Left ventricle myocardium superior (tissue), 1 donor: ENCODE measurements at places on chromosomes 2 and 18.

DNA sequence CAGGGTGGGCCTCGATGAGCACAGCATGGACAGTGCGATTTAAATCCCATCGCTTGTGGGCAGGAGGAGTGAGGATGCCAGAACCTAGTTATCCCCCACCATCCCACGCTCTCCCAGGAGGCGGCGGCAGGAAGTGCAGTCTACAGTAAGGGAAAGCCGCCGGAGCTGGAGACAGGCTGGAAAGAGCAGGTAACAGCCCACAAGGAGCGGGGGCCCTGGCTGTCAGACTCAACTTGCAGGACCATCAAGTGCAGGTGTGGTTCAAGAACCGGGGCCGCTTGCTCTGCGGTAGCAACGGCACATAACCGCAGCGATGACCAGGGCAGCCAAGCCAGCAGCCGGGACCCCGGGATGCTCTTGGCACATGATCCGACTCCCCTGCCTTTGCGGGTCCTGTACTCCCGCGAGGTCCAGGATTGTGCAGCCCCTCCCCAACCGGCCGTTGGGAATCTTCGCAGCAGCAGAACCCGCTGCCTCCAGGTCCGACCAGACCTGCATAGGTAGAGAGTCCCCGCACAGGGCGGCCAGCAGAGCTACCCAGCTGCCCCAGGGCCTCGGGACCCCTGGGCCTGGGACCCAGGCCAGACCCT lies 82.1 kb downstream of the BIN1 start:
- no peak for DNase-seq

- peak; percentile 50 for DNase-seq
Measured at GRCh38 chr2:37670378-37671008, 949 bp downstream of the CDC42EP3 start.

DNA sequence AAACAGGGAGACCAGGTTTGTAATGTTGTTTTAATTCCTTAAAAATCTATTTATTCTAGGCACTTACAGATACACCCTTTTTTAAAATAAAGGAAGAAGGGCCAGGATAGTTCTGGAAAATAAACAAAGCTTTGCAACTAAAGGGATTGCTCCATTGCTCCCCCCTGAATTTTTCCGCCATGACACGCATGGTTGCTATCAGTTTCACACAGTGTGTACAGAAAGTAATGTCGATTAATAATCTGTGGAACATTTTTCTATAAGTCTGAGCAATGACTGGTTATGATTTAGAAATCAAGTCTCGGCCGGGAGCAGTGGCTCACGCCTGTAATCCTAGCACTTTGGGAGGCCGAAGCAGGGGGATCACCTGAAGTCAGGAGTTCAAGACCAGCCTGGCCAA lies 90.8 kb downstream of the GAREM1 start:
- no peak for DNase-seq

DNA sequence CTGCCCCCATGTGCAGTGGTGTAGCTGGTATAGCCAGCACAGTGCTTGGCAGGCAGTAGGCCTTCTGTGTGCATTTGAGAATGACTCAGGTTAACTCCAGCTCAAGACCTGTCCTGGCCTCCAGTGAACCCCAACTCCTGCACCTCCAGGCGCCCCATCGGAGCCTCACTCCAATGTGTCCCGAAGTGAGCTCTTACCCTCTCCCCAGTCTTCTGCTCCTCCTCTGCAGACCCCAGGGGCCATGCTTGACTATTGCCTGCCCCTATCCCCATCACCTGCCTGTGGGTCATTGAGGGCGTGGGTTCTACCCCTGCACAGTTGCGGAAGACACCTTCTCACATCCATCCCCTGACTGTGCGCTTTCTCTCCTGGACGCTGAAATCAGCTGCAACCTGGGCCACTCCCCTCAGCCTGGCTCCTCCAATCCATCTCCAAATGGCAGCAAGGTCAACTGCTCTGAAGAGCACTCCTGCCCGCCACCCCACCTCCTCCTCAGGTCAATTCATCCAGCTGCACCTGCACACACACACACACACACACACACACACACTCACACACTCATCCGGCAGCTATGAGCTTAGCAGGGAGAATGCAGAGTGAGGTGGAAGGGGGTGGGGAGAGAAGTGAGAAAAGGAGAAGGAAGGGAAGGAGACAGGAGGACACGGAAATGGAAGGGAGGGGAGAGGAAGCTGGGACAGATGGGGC lies 130.3 kb upstream of the GLI2 start:
- DNase-seq = no peak

GRCh38 chr18:63624863-63625262 lies 19.2 kb downstream of the SERPINB4 start:
- no peak for DNase-seq

- DNase-seq = peak; percentile 40
Measured at GRCh38 chr2:65281627-65282351, 54.2 kb downstream of the ACTR2 start.

DNA sequence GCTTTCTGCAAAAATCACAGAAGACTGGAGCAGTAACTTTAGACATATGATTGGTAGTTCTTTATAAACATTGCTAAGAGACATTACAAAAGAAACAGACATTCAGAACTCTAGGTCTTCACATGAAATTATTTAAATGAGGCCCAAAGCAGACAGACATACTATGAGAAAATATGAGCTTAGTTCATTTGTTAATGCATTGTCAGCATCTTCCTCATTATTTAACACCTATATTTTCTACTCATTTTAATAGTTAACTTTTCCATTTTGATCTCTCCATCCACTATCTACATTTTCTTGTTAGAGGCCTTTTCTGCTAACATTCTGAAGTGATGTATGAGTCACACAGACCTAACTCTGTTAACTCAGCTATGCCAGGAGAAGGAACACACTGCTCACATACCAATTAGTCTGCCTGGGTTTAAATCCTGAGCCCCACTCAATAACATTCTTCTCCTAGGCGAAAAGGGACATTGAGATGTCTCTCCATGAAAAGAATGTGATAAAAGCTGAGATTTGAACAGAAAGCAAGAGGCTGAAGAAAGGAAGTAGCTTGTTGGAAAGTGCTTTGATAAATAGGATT lies 400.3 kb upstream of the PKDCC start:
- no peak for DNase-seq

DNA sequence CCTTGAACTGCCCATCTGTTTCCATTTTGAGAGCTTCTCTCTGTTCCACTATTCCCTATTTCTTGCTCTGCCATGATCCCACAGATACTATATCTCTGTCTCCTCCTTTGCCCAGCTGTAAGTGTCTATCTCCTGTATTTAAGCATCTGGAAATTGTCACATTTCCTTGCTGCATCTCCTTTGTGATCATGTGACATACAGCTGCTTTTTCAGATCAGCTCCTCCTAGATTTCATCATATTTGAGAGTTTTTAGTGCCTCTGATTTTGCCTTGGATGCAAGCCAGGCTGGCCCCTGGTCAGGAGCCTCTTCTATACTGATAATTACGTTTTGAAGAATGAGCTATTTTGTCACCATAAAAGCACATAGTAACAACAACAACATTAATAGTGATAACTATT lies 131.7 kb upstream of the TNP1 start:
- peak; percentile 63 for DNase-seq

DNA sequence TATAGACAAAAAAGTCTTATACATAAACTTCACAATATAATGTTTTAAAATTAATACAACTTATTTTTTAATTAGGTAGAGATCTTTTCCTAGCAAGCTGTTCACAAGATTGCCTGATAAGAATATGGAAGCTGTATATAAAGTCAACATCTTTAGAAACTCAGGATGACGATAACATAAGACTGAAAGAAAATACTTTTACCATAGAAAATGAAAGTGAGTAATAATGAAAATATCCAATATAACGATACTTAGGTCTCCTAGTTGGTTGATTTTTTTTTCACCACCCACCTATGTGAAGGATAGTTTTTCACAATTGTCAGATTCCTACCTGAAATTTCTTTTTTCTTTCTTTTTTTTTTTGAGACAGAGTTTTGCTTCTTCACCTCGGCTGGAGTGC lies 13.1 kb downstream of the ELP2 start:
- no peak for DNase-seq

DNA sequence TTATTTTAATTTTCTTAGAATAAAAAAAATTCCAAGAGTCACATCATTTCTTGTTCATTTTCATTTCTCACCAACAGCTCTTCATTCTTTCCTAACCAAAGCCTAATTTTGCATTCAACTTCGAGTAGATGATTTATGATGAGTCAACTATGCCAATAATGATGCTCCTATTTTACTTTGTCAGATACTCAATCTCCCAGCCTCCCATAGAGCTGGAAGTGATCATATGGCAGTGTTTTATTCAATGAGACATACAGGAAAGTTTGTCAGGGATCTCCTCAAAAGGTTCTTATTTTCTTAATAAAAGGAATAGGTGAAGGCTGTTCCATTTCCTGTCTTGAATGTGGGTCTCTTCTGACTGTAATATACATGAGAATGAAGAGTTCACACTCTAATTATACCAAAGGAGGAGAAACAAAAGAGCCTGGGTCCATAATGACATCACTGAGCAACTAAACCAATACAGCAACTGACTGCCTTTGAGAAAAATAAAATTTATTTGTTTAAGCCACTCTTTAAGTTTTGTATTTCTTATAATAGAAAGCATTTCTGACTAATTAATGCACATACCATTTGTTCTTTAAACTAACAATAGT lies 231.2 kb upstream of the CYP26B1 start:
- no peak for DNase-seq

GRCh38 chr2:126658905-126659561 lies 3.1 kb downstream of the GYPC start:
- peak; percentile 82 for DNase-seq

DNA sequence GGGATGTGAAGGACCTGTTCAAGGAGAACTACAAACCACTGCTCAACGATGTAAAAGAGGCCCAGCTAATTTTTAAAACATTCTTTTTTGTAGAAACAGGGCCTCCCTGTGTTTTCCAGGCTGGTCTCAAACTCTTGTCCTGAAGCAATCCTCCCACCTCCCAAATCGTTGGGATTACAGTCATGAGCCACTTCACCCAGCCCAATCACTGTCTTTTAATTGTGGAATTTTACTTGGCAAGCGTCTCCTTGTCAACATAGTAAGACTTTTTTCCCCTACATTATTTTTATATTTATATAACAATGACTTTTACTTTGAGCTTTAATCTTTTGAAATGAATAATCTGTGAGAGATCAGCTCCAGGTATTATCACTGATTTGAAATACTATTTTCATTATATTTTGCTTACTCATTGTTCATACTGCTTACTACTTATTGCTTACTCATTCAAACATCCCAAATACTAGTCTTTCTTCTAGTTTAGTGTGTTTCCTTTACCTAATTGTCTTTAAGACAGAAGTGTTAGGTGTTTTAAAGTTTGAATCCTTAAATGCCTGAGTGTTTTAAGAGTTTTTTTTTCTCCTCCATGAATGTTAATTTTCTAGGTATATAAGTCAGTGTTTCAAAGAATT lies 48.9 kb downstream of the PTPN4 start:
- no peak for DNase-seq

GRCh38 chr18:45651275-45651674 lies 36.0 kb downstream of the SLC14A2 start:
- DNase-seq = no peak

DNA sequence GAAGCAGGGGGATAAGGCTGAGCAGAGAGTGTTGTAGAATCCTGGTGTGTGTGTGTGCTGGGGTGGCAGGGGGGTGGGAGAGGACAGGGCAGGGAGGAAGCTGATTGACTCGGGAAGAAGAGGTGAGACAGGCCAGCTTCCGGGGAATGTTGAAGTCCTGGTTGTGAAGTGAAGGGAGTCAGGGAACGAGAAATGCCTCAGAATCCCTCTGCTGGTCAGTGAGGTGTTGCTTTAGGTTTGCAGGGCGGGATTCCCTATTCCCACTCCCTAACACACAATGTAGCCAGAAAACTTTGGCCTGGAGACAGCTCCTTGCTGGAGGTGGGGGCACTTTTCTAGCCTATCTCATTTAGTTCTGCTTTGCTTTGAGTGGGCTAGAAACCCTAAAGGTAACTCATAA lies 265.1 kb downstream of the HAUS1 start:
- no peak for DNase-seq

GRCh38 chr2:162317861-162318327 lies 590 bp downstream of the IFIH1 start:
- DNase-seq = peak; percentile 41

DNA sequence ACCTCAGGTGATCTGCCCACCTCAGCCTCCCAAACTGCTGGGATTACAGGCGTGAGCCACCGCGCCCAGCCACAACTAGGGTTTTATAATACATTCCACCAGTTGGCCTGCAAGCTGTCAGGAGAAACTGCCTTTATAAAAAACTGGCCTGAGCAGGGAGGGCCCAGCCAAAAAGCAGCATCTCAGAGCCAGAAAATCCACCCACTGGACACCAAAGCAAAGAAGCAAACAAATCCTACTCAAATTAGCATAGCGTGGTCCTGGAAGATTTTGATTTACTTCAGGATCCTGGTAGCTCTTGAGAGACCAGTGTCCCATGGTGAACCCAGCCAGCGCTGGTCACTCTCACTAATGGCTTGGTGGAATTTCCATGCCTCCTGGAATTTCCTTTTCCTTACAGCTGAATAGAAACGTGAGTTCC lies 60.0 kb upstream of the PXDN start:
- no peak for DNase-seq

DNA sequence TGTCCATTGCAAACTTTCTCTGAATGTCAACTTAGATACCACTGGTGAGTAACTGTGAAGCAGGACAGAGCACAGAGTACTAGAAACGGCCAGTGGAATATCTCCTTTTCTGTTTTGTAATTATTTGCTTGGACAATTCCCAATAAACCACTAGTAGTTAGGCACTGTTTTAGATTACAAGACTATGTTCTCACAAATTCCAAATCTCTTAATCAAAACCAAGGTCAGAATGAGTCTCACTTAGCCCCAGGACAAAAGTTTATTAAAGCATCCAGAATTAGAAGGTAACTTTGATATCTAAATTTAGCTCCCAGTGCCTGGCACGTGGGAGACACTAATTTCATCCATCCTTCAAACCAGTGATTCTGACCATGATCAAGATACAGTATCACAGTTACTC lies 89.0 kb downstream of the ZNF521 start:
- no peak for DNase-seq

GRCh38 chr2:148282201-148282600 lies 261.3 kb downstream of the MBD5 start:
- DNase-seq = no peak

DNA sequence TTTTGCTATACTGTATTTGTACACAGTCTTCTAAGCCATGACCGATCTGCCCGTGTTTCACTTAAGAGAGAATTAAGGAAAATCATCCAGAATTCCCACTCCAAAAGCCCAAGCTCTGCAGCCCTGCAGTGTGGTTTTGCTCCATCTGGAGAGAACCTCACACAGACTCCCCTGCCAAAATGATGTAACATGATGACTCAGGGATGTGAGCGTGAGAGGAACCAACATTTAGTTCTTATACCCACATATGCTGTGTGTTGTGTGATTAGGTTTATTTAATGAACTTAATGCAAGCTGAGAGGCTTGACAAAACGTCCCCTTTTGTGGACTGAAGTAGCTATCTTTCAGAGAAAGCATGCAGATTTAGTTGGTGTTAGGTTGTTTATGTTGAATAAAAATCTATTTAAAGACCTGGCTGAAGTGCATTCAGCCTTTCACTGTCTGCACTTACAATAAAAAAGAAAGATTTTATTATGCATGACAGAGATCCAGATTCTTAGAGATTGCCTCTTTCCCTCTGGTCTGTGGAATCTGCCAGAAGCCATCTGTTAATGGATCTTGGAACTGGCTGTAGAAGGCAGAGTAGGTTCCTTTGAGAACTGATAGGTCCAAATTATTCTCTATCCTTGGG lies 6.3 kb downstream of the RAB12 start:
- DNase-seq = no peak

GRCh38 chr18:11986061-11986460 lies 4.8 kb downstream of the IMPA2 start:
- peak; percentile 27 for DNase-seq
